ENCODE measurements at places on chromosomes 4 and X.

DNA sequence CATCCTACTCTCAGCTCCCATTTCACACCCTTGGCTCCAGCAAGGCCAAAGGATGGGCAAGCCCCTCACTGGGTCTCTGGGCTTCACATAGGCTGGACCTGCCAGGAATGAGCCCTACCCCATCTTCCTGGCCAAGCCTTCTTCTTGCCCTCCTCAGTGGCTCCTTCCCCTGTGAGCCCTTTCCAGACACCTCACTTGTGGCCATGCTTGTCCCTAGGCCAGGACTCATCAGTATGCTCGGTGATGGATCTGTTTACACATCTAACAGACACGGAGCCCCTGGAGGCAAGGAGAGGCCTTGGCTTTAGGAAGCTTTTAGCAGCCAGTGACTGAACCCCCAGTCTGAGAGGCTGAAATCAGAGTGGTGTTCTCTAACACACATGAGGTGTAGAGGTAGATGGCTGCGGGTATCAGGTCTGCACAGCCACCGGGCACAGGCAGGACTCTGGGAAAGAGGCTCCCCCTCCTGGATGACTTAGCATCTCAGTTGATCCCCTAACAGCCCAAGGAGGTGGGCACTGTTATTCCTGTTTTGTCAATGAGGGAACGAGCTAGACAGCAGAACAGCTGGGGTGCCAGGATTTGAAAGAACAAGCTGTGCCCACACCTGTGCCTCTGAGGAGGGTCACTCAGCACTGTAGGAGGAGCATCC is 44.8 kb downstream of the PPP2R2C start:
- DNase-seq, result no peak

- DNase-seq, result no peak
These were observed 54.3 kb downstream of the CCDC149 start for GRCh38 chr4:24858550-24858949.

GRCh38 chr4:95531141-95531540 is 17.6 kb downstream of the UNC5C start:
- no peak for DNase-seq

GRCh38 chrX:18578546-18578945 is 93.4 kb downstream of the RS1 start:
- DNase-seq, result no peak

DNA sequence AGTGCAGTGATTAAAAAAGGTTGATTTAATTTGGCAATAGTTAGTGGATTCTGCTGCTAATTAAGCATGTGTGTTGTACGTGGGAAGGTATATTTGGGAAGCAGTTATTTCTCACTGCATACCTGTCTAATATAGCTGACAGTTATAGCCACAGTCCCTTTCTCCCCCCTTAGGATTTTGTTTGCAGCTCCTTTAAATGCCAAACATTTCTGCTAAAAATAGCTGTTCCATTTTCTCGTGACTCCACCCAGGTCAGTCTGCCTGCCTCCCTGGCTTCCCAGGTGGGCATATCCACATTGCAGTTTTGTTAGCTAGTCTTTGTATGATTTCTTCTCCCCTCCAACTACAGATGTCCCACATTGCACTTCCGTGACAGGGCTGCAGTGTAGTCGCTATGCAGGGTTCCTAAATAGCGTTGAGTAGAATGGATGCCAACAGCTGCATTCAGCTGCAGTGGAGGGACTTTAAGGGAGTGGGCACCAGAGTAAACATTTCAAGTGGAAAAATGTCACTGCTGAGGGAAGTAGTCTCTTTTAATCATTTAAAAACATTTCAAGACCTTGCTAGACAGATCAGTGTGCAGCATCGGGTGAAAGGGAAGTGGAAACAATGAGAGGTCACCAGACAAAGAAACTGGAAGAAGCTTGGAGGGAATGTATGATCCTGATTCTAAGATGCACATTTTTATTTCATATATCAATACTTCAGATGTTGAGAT is 326.3 kb downstream of the RAPGEF2 start:
- DNase-seq, result no peak

GRCh38 chrX:150893936-150894335 is 4.5 kb downstream of the CD99L2 start:
- DNase-seq, result no peak

DNA sequence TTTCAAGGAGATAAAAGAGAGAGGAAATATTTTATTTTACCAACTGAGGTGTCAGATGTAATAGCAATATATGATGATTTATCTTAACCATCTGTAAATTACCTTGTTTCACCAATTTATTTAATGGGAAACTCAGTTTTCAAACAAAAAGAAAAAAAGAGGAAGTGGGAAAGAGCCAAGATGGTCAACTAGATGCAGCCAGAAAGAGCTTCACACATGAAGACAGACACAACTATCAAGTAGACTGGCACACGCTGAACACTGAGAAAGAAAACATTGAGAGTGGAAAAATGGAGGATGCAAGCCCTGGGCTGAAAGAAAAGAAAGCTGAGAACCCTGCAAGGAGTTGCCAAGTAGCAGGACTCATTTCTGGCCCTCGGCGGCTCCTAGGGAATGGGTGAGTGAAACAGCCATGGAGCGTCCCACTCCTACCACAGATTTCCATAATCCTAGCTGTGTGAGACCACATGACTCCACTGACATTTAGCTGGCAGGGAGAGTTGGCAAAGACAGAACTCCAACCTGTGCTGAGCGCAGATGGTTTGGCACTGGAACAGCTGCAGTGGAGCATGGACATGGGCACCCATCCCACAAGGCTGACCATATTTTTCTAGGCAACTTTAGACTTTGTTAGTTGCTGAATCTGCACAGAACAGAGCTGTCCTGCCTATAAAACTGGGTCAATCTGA is 409.3 kb downstream of the FAM47B start:
- no peak for DNase-seq

- no peak for DNase-seq
These were observed 191.2 kb downstream of the FRMPD4 start for GRCh38 chrX:12329476-12329875.

DNA sequence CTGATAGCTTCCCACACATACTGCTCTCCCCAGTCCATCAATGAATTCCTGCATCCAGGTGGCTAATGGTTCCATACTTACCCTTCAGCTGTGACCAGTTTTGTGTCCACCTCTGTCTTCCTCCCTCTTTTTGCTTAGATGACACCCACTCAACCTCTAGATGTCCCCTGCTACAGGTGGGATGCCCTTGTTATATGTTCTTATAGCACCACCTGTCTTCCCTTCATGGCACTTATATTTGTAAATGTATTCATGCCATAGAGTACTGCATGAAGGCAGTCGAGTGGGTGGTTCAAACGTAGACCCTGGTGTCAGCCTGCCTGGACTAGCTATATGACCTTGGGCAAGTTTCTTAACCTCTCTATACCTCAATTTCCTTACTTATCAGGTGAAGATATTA is 6.5 kb upstream of the USP46 start:
- DNase-seq, result no peak

DNA sequence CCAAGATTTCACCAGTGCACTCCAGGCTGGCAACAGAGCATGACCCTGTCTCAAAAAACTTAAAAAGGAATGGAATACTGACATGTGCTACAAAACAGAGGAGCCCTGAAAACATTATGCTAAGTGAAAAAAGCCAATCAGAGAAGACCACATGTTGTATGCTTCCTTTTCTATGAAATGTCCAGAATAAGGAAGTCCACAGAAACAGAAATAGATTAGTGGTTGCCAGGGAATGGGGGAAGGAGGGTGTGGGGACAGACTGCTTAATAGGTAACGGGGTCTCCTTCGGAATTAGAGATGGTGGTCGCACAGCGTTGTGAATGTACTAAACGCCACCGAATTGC is 30.1 kb upstream of the KIAA0232 start:
- DNase-seq, result no peak

DNA sequence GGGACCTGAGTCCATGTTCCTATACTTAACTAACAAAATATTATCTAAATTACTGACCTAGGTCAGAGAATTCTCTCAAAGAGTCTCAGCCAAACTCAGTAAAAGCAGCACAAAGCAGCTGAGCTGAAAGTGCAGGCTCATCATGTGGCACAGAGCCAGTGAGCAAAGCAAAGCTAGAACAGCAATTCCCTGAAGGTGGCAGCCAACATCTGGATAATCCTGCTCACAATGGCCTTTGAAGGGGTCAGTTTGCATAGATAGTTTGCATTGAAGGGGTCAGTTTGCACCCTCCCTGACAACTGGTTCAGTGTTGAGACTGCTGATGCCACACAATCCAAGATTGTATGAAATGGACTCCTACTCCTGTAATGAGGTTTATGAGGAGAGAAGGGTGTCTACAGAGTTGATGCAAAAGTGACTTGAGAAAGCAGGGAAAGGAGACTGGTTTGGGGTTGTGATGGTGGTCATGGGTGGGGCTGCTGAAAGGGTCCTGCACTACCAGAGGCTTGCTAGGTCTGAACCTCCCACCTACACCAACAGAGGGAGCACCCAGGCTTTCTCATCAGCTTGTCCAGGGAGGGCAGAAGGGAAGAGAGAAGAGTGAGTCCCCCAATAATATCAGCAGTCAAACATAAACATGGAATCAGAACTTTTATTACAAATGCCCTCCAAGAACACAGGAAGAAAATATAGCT is 39.7 kb downstream of the TRIM61 start:
- no peak for DNase-seq

DNA sequence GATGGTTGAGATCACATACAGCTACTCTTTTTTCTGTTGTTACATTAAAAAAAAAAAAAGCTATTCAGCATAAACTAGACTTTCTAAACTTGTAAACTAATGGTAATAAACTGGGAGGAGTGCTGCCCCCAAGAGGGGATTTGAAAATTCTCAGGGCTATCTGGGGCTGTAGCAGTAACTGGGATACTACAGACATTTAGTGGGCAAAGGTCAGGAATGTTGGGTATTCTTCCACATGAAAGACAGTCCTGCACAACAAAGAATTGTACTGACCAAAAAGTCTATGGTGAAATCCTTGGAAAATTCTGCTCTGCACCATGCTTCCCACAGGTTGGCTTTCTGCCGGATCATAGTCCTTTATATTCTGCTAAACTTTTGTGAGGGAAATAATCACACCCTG is 232.6 kb upstream of the BOD1L1 start:
- DNase-seq, result no peak

DNA sequence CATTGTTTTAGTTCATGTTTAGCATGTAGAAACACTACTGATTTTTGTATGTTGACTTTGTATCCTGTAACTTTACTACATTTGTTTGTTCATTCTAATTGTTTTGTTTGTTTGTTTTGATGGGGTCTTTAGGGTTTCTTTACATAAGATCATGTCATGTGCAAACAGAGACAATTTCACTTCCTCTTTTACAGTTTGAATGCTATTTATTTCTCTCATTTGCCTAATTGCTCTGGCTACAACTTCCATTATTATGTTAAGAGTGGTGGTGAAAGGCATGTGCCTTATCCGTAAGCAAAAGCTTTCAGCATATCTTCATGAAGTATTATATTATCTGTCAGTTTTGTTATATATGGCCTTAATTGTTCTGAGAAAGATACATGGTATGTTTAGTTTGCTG is 571.1 kb downstream of the PCDH7 start:
- no peak for DNase-seq

- no peak for DNase-seq
These were observed 79.2 kb upstream of the DDIT4L start for GRCh38 chr4:100269446-100269845.

DNA sequence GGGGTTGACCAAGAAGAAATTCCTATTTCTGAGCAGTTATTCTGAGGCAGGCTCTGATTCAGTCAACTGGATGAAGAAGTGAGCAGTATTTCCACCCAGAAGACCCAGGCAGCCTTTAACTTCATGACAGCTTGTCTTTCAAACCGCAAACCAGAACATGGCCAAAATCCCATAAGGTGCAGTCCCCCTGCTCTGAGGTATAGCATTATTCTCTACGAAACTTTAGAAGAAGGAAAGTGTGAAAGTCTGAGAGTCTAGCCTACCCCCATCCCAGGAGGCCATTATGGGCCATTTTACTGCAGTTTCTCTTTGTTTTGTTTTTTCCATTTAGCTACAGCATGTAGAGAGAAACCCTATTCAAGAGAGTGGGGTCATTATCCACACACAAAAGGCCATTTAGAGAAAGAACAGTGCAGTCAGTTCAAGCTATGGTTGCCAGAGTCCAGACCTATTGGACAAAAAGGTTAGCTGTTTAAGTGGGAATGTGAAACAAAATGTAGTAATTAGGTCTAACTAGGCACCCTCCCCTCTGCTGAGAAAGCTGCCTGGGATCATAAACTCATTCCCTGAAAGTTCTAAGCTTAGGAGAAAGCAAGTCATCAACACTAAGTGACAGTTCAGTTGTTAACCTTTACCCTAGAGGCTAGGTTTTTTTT is 52.1 kb upstream of the RASGEF1B start:
- no peak for DNase-seq

- DNase-seq, result no peak
These were observed 14.3 kb downstream of the RRAGB start for GRCh38 chrX:55731826-55732225.

- no peak for DNase-seq
These were observed 34.9 kb upstream of the CLDN24 start for GRCh38 chr4:183356931-183357675.

Measured in stimulated activated CD8-positive, alpha-beta memory T cell treated with anti-CD3 and anti-CD28 coated beads, Interleukin-4, amount 100 ng/mL, for 1 hour (primary cell).